Stimulated activated CD8-positive, alpha-beta memory T cell treated with anti-CD3 and anti-CD28 coated beads, Interleukin-7, amount 100 ng/mL, for 48 hours (primary cell): ENCODE measurements at places on chromosomes 16 and 17.

- DNase-seq, result no peak
Measured at GRCh38 chr16:66395806-66396555, 29.5 kb downstream of the CDH5 start.

DNA sequence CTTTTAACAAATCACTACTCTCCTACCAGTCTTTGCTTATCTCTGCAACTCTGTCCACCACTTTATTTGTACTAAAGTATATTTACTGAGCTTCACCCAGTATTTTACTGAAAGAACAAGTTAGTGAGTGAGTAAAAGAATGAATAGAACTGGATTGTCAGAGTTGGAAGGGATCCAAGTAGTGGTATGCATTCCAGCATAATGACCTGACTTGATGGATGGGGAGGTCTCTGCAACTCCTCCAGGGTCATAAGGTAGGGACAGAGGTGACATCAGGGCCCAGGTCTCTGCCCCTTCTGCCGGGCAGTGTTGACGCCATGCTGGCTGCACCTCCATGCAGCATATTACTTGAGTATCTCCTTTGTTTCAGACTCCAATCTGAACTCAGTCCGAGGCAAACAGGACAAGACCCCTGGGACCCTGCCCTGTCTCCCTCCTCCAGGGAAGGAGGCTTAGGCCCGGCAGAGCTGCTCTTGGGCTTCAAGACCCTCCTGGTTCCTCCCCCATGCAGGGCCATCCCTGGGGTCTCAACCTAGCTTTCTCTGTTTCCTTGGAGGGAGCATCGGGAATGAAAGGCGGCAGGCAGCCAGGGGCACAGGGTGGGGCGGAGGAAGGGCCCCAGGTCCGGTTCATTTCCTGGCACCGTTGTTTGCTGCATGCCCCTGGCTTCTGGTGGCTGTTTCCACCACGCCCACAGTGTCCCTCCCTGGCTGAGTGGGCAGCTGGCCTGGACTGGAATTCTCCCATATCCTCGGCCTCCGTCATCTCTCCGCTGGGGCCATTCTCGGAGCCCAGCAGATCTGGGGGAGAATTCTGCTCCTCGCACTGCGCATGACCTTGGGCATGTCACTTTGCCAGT lies 12.4 kb upstream of the ITGA3 start:
- DNase-seq, result no peak

DNA sequence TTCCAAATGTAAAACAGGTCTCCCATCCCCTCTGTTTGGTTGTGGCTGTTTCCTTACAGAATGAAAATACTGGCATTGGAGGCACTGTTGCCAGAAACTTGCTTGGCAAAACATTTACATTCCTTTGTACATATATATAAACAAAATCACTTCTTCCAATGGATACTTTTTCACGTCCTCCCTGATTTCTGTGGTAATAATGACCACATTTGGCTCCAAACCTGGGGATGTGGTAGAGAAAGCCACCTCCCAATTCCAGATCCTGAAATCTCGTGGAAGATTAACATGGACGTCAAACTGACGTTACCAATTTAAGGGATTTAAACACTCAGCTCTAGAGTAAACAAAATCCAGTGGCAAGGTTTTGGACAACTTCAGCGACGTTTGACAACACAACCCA lies 370.8 kb upstream of the ZFHX3 start:
- DNase-seq, result no peak

GRCh38 chr16:86517033-86517432 lies 6.7 kb downstream of the FOXF1 start:
- no peak for DNase-seq

DNA sequence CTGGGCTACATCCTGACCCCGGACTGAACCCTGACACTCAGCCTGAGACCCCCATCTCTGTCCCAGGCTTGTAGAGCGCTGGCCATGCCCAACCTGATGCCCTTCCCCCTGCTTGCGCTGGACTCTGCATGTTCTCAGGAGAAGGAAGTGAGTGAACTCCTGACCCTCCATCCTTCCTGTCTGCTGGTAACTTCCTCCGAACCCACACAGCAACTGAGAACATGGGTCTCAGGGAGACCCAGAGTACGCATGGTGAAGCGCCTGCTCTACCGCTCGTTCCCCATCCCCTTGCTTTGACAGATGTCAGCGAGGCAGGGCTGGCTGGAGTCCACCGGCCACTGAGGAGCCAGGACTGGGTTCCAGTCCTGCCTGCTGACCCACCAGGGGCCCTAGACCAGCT lies 6.1 kb downstream of the CAMKK1 start:
- DNase-seq, result no peak
